NCI-H2081 (cell line): ENCODE measurements at places on chromosomes 7 and 10.
A peak's percentile ranks its signal among the peaks of the same experiment; 100 is the strongest.

- DNase-seq: no peak
These were observed 9.0 kb upstream of the ADCYAP1R1 start for GRCh38 chr7:31043051-31043471.

DNA sequence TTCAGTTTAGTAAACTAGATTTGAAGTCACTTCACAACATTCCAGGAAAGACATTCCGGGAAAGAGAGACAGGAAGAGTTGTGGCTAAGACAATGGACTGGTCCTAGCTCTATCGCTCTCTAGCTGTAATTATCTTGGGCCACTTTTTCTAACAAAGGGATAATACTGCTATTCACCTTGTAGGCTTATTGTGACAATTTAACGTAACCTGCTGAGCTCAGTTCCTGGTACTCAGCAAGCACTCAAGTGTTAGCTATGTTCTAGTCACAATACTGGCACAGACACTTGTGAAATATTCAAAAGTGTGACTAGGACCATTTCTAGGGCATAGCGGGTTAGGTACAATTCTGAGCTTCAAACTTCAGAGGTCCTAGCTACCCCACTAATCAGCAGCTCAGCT lies 12.0 kb upstream of the NRCAM start:
- no peak for DNase-seq

DNA sequence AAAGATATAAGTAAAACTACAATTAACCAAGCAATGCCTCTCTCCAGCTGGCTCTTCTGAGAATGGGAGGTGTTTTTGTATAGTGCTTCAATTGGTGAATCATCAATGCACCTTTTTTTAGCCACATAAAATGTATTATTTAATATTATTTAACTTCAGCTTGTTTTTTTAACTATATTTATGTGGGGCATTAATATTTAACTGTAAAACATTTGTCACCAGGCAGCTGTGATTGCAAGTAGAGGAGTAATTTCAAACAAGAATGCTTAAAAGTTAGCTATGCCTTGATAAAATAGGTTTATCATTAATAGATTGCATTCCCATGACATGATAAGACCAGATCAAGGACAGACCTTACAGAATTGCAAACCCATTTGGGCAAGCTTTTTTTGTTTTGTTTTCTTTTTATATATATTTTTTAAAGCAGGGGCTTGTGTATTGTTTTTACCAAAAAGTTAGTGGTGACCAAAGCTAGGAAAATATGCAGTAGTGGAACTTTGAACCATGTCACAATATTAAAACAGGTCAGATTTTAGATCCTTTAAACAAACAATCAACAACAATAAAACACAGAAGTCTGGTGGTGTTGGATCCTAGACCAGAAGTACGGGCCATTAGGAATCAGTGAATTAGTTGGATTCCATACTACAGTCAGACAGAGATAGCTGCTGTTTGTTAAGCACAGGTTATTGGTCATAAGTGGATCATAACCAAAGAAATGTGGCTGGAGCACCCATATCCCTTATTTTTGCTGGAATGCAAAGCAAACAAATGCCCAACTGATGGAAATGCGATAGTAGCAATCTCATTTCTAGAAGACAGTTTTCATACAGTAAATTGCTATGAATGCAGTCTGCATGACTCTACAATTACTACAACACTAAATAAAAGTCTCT lies 2.9 kb downstream of the CAV2 start:
- DNase-seq: no peak

- DNase-seq: peak; percentile 30
These were observed 3.4 kb upstream of the CHST12 start for GRCh38 chr7:2399848-2400587.

GRCh38 chr7:28685242-28685643 lies 272.9 kb downstream of the TRIL start:
- no peak for DNase-seq
